ENCODE measurements at places on chromosomes 12 and 14. TPM values are rescaled to one million over a fixed set of nuclear protein-coding genes. Genes with fewer than 3 reads are reported as not detected.

PAN2 gene
- 45.1 TPM for polyA plus RNA-seq

GPR132 gene
- 1.1 TPM for polyA plus RNA-seq

SLC38A6 gene
- polyA plus RNA-seq = 15.6 TPM

DNA sequence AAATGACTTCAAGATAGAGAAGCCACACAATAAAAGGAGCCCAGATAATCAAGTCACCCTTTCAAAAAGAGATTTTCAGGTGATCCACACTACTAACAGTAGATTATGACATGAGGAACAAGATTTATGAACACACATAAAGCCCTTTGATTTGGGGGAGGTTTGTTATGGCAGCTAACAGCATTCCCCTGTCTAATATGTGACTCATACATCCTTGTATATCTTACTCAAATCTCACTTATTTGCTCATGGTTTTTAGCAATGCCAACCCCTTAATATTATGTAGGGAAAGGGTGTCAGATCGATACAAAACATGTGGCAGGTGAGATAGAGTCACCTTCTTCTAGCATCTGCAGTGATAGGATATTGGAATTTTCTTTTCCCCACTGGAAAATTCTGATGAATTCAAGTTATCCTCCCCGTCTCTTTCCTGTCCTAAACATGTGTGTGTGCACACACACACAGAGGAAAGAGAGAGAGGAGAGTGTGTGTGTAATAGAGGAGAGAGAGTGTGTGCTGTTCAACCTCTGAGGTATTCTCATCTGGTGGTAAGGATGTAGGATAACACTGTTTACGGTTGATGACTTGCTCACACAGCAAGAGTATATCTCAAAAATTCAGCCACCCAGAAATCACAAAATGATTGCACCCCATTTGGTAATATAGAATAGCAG, 319.9 kb downstream of the KCNC2 start:
- no peak for DNase-seq

DNA sequence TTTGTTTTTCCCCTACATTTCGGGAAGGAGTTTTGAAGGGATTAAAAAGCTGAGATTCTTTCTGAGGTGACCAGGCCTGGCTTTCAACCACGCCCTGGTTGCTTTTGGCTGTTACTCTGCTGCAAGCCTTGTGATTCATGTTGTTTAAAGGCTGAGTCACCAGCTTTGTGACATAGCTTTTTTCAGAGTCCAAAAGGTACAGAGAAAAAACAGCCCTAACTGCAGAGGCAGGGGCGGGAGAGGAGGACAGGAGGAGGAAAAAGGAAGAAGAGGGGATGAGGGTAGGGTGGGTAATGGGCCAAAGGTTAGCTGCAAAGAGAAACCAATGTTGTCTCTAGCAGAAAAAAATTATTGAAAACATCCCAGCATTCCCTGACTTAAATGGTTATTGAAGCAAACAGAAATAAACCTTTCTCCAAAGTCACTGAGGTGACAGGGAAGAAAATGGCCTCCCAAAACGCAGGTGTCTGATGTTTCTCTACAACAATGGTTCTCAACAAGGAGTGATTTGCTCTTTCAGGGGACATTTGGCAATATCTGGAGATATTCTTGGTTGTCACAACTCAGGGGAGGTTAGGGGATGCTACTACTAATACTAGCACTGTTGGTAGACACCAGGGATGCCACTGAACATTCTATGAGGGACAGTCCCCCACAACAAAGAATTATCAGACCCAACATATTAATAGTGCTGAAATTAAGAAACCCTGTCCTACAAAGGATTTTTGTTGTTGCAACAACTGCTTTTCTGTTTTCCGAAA, 2.1 kb upstream of the UBC start:
- no peak for DNase-seq

DNA sequence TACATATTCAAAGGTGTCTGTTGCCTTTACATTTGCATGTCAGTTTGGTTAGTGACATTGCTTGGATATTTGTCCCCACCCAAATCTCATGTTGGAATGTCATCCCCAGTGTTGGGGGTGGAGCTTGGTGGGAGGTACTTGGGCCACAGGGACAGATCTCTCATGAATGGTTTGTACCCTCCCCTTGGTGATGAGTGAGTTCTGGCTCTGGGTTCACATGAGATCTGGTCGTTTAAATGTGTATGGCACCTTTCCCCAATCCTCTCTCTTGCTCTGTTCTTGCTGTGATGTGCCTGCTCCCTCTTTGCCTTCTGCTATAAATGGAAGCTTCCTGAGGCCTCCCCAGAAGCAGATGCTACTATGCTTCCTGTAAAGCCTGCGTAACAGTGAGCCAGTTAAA, 207.9 kb upstream of the DIO3 start:
- no peak for DNase-seq

- DNase-seq = no peak
Measured at GRCh38 chr12:85821206-85821605, 15.0 kb downstream of the RASSF9 start.

GRCh38 chr14:28783664-28784063, 17.1 kb downstream of the FOXG1 start:
- DNase-seq = no peak
